Cerebellar nuclear complex (tissue), 1 donor: ENCODE measurements at places on chromosomes 5 and 9.

DNA sequence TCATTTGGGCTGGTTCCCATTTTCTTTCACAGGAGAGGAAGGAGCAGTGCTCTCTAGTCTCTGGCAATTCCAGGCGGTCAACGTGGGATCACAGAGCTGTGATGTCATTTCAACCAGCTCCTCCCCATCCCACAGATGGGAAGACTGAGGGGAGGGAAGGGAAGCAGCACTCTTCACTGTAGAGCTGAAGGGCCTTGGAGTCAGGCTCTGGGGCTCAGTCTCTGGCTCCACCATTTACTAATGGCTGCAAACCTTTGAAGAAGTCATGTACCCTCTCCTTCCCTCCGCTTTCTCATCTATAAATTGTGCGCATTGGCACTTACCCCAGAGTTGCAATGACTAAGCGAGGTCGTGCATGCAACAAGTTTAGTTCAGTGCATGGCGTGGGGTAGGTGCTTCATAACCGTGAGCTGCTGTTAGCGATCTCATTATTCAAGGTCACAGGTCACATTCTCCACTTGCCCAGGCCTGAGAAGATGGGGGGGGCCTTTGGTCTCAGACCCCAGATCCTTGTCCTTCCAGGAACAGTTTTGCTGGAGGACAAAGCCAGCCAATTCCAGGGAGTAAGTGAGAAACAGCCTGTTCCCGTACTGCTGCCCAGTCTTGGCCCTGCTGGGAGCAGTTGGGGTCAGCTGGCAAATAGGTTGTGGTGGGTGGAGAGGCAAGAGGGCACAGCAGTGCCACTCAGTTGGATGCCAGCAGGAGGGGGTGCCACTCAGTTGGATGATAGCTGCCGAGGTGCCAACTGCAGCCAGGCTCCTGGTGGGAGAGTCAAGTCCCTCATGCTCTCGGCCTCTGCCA, 136.7 kb downstream of the RGS3 start:
- DNase-seq, result no peak

DNA sequence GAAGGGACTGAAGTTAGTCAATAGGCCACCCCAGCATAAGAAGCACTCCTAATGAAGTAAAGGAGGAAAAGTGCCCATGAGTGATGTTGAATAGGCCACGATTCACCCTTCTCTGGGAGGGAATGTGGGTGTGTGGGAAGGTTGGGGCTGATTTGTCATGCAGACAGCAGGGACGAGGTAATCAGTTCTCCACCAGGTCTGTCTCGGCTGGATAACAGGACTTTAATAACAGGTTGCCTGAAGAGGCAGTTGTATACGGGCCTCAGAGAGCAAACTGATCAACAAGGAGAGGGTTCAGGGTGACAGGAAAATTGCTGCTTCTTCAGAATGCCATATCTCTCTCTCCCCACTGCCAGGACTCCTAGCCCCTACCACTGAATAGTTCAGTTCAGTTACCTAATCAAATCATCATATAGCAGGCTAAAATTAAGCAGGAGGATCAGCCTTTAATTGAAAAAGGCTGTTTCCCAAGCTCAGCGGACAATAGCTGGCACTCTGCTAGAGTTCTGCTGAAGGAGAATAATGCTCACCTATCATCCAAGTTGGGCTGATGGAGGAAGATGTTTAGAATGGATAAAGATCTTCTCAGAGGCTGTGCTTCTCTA, 43.6 kb upstream of the SMIM32 start:
- DNase-seq, result no peak

DNA sequence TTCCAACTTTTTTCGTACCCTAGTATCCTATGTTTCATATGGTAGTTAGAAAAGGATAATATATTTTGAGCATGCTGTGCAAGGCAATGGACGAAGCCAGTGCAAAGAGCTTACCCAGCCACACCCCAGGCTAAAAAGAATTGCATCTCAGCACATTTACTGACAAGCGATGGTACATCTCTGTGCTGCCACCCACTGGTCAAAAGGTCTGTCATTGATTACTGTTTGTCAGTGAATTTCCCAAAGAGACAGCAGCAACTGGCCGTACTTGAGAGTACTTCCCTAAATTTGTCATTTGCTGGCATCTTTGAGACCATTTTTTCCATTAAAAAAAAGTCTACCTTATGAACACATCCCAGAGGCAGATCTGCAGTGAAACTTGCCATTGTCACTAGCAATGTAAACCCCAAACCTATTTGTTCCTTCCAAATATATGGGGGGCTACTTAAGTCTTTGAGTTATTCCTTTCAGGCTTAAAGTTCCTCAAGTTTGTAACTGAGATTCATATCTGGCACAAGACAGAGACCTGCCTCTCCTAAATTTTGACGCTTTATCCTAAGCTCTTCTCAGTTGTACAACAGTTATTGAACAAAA, 184.3 kb downstream of the CTNND2 start:
- DNase-seq, result no peak

- DNase-seq, result no peak
Observed at GRCh38 chr5:60640901-60641300, 59.1 kb downstream of the DEPDC1B start.

DNA sequence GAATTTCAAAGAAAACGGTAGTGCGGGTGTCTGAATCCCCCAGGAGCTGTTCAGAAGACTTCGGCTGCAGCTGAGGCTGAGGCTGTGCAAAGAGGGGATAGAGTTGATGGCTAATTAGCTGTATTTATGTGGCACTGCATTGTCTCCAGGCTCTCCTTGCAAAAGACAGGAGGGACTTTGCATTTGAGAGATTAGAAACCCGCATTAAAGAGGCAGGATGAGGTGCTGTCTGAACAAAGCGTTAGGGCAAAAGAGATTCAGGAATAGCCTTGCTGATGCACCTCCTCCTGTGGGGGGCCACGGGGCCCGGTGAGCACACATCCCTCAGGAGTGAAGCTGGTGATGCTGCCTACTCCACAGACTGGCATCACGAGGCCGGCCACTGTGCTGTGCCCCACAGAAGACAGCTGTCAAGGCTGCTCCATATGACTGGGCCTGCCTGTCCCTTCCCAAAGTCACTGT, 343.6 kb upstream of the DAP start:
- DNase-seq, result no peak

DNA sequence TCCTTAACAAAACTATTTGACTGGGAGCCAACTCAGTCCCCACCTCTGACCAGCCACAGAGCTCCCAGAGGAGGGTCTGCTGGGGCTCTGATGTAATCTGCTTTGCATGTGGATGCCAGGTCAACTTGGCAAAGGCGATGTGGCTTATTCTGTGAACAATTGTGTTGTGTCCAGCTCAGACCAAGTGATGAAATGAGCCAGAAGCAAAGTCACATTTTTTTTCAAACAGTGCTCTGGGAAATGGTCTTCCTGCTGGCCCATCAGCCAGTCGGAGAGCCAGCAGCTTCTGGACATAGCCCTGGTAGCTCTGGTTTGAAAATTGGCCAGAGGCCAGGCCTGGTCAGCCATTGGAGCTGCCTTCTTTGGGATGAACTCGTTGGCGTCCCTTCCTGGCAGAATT, 86.5 kb downstream of the ANGPTL2 start:
- no peak for DNase-seq

GRCh38 chr5:154318691-154319090, 127.1 kb upstream of the SAP30L start:
- no peak for DNase-seq

GRCh38 chr5:133496631-133497030, 115.7 kb downstream of the FSTL4 start:
- DNase-seq, result no peak
